AG09319 (cell line): ENCODE measurements at places on chromosomes 5 and 9.
A peak's percentile ranks its signal among the peaks of the same experiment; 100 is the strongest.

- no peak for DNase-seq
These were observed 118.7 kb upstream of the CCDC112 start for GRCh38 chr5:115415143-115415491.

DNA sequence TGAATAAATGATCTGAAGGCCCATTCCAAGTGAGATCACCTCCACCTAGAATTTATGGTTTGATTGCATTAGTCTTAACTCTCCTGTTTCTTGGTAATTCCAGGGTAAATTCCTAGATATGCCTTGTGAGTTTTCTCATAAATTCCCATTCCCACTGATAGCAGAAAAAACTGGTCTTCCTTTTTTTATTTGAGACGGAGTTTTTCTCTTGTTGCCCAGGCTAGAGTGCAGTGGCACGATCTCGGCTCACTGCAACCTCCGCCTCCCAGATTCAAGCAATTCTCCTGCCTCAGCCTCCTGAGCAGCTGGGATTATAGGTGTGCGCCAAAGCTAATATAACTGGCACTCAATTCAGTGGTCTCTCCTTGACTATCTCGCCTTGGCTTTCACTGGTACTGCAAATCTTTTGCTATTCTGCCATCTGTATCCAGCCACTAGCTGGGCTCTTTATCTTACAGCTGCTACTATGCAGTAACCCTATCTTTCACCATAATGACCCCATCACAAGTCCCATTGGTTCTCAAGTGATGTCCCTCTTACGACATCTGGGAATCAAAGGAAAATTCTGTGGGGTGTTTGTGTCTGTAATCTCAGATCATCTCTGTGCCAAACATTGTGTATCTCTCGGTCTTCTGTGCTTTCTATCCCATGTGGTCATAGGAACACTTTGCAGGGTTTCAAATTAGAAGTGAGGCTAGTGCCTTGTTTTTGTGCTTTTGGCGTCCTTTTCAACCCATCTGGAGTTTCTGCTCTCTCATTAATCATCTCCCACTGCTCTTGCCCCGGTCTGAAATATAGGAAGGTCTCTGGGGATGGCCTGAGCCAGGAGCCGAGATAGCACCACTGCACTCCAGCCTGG is 14.4 kb downstream of the HNRNPK start:
- DNase-seq = no peak

DNA sequence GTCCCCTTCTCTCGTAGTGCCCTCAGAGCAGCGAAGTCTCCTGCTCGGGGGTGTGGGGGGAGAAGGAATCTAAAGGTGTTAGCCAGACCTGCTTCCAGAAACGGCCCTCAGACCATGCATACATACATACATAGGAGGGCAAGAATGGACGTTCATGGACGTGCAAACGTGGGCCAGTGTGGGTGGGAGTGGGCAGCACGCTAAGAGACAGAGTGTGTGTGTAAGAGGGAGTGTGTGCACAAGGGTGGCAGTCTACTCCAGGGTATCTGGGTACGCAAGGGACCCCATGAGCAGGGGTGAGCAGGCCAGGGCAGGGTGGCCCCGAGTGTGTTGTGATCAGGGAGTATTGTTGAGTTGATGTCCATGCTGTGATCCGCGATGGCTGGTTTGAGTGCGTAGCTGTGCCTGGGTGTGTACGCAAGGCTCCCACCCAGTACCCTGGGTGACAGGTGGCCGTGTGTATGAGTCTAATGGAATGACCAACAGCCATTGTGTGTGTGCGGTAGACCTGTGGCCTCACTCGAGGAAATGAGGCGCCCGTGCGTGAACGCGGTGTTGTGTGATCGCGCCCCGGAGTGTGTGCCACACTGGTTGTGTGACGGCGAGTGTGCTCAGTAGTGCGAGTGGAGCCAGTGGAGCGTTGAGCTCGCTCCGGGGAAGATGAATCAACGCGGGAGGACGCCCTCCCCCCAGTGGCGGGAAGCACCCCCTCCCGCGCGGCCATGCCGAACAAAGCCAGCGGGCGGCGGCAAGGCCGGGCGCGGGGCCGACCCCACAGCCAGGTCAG is 826 bp downstream of the GPRIN1 start:
- no peak for DNase-seq

DNA sequence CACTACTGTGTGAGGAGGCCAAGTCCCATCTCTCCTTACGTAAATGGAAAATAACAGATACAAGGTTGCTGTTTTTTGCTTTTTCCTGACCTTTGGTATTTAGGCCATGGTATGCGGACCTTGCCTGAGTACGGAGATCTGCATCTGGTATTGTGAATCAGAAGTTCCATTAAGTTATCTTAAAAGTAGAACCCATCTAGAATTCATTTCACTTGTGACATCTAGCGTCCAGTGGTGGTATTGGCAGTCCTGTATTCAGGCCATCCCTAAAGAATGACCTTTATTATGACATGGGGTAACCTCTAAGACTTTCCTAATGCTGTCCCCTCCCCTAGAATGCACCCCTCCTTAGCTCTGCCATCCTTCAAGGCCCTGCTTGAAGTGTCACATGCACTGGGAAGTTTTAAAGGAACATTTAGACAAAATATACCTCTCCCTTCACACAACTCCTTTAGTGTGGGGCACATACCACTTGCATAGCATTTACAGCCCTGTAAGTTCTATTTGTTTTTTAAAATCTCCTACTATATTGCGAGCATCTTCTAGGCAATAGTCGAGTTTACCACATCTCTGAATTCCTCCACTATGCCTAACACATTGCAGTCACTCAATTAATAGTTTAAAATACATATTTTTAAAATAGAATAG is 1.9 kb upstream of the SPDL1 start:
- DNase-seq = no peak

DNA sequence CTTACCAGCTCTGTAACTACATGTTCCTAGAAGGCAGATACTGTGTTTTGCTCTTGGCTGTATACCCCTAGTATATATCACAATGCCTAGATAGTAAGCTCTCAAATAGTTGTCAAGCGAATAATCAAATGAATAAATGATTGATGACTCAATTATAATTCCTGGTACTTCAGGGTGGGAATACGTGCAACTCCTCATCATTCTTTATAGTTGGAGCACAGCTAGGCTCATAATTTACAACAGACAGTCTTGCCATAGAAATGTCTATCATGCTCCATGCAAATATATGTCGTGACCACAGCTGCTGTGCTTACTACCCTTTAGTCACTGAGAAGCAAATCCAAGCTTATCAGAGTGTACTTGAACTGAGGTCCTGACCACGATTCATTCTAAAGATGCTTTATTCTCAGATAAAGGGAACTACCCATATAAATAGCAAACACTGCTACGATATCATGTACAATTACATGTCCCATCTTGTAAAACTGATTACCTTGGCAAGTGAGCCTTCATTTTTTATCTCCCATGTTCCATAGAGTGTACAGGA is 52.1 kb downstream of the STRBP start:
- DNase-seq = no peak

DNA sequence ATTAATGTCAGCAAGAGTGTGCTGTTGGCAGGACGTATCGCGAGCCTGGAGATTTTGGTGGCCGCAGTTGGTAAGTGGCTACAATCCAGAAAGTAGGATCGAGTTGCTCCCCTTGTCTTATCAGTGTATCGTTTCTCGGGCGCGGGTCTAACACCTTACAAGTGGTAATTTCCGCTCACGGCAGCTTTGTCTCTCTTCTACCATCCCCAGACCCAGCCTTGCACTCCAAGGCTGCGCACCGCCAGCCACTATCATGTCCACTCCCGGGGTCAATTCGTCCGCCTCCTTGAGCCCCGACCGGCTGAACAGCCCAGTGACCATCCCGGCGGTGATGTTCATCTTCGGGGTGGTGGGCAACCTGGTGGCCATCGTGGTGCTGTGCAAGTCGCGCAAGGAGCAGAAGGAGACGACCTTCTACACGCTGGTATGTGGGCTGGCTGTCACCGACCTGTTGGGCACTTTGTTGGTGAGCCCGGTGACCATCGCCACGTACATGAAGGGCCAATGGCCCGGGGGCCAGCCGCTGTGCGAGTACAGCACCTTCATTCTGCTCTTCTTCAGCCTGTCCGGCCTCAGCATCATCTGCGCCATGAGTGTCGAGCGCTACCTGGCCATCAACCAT is 1.1 kb downstream of the PTGER4 start:
- no peak for DNase-seq

GRCh38 chr9:70080481-70081119 is 37.0 kb downstream of the MAMDC2 start:
- peak; percentile 45 for DNase-seq

DNA sequence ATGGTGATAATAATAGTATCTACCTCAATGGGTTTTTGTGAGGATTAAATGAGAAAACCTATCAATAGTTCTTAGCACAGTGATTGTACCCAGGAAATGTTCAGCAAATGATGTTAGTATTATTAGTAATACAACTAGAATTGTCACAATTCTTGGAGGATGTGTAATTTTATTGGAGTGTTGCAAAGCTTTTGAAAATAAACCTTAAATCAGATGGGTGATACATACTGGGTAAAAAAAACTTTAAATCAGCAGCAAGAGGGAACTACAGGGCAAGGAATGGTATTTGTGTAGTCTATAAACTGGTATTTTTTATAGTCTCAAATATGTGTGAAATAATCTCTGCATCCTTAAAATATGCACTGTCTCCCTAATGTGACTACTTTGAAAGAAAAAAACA is 371.6 kb downstream of the PIK3R1 start:
- no peak for DNase-seq
